ENCODE measurements at places on chromosomes 4 and X.

DNA sequence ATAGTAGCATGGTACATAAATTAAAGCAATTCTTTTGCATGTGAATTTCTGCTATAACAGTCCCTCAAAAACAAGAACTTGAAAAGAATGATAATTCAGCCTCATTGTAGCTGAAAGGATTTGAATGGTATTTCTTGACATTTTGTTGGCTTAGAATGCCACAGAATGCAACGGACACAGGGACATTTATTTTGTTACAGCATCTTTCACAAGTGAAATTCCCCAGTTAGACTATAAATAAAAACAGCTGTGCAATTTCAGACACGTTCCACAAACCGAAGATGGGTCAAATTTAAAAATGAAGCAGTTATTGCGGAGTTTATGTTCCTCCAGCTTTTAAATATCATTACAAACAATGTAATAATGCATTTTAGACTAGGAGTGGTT lies 82.8 kb upstream of the AMELX start:
- DNase-seq: no peak

DNA sequence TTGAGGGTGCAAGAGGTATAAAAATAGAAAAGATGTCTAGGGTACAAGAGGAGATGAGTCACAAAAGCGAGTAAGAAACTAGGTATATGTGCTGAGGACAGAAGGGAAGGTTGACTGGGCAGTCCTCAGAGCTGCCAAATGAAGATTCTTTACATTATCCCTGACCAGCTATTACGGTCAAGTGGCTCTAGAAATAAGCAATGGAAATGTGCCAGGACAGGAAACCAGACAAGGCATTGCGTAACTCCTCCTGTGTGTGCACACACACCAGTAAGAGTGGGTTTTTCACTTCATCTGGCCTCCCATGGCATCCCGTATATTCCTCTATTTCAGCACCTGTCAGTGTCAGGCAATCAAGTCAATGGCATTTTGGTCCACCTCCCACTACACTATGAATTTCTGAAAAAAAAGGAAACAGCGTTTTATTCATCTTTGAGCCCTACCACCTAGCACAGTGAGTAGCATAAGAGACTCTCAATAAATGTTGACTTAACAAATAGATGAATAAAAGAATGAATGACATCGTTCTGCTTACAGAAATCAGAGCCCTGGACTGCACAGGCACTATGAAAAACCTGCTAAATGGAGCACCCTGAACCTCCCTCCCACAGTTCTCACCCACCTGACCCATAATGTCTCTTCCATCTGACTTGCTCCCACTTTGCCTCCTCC lies 62.6 kb upstream of the KLF3 start:
- DNase-seq: peak; percentile 98

GRCh38 chr4:98448908-98449307 lies 187.7 kb downstream of the RAP1GDS1 start:
- peak; percentile 11 for DNase-seq

DNA sequence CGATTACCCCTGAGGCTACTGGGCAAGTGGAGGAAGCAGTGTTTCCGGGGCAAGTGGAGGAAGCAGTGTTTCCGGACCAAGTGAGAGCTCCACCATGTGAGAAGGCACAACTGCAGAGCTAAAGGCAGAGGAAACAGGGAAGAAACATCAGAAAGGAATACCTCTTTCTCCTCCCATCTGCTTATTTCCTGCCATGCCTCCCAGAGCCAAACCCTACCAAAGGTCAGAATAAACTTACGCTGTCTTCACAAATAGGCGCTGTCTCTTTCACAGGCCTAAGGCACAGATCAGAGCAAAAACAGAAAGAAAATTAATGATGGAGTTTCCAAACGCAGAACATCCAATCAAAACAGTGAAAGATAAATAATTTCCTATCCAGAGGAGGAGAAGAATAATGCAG lies 153.0 kb downstream of the ATOH1 start:
- DNase-seq: no peak

DNA sequence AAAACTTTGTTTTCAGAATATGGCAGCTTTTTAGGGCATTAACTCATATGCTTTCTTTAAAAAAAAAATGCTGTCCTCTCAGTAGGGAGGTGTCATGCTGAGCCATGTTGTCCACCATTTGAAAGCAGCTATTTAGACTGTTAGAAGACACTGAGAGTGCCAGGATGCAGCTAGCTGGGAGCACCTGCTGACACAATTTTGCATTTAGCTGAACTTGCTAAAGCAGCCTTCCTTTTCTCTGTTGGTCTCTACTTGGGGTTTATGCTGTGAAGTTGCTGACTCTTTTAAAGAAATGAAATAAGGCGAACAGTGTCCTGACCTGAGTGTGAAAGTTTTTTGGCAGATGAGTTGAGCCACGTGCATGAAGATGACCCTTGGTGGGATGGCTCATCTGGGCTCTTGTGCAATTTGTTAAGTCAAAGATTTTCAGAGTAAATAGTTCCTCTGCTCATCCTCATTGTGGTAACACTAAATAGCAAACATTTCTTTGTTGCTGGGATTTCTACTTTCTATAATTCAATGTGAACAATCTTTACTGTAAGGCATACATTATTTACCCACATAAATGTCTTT lies 64.5 kb downstream of the CDS1 start:
- DNase-seq: peak; percentile 9

GRCh38 chr4:159146488-159146887 lies 43.6 kb downstream of the RAPGEF2 start:
- peak; percentile 33 for DNase-seq

- DNase-seq: no peak
Measured at GRCh38 chr4:99024481-99025275, 29.2 kb downstream of the METAP1 start.

DNA sequence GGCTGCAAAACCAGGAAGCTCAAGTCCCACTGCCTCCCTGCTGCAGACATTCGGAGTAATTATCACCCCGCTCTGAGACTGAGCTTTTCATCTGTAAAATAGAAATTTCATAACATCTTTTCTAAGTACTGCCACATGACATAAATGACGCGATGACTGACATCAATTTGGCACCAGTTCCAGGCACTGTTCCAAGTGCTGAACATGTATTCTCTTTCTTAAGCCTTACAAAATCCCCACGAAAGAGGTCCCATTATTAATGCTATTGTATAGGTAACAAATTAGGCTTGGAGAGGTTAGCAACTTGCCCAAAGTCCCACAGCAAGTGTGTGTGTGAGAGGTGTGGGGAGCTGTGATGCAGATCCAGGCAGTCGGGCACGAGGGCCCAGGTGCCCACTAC lies 56.4 kb downstream of the SLC2A9 start:
- no peak for DNase-seq

DNA sequence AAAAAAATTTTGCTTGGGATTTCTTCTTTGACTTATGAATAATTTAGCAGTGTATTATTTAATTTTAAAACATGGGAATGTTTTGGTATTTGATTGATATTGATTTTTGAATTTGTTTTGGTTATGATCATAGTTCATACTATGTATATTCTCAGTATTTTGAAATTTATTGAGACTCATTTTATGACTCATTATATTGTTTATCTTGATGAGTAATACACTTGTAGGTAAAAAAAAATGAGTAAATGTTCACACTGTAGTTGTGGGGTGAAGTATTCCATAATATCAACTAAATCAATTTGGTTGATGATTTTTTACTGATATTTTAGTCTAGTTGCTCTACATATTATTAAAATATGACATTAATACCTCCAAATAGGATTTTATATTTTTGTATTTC lies 1142.2 kb downstream of the ADGRL3 start:
- peak; percentile 68 for DNase-seq

- DNase-seq: no peak
Measured at GRCh38 chr4:98528882-98529281, 129.5 kb downstream of the TSPAN5 start.

DNA sequence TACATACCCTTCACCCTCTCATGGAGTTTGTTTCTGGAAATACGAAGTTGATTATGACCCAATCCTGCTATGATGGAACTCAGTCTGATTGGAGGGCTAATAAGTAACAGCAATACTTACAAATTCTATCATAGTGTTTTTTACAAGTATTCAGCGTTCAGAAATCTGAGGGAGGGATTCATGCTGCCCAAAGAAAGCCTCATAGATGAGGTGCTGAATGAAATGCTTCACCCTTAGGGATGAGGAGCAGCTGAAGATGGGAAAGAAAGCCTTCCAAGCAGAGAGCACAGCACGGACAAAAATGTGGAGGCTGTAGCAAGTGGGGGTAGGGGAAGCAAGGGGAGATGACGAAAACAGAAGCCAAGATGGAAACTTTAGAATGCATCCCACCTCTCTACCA lies 27.9 kb upstream of the TBC1D1 start:
- DNase-seq: no peak

GRCh38 chr4:22607382-22607781 lies 85.4 kb upstream of the GBA3 start:
- DNase-seq: peak; percentile 84

DNA sequence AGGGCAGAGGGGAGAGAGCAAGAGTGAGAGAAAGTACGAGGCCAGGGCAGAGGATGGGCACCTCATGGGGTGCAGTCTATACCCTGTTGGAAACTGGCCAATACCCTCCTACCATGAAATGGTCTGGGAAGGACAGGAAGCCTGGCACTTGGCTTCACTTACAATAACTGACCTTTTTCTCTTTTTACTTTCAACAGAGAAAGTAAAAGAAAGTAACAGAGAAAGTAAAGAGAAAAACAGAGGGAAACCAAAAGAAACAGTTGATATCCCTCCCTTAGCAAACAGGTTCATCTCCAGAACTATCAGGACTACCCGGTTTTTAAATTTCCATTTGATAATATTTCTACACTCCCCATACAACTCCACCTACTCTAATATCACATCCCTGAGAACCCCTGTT lies 20.6 kb downstream of the ARL13A start:
- no peak for DNase-seq

DNA sequence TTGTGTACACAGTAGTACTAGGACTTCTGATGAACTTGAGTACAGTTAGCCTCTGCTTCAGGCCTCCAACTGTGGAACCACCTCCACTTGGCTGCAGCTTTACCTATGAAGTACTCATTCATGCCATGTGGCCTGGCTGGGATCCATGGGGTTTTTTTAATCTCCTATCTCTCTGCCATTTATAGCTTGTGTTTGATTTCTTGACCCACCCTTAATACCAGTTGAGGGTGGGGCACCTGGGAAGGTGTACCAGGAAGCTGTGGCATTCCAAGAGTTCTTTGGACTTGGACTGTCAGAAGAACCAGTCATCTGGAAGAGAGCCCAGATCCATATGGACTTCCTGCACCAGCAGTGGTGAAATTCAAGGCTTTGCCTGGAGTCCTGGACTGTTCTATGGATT lies 230.1 kb downstream of the SHROOM3 start:
- no peak for DNase-seq

GRCh38 chr4:43047058-43047457 lies 154.5 kb downstream of the GRXCR1 start:
- DNase-seq: no peak

DNA sequence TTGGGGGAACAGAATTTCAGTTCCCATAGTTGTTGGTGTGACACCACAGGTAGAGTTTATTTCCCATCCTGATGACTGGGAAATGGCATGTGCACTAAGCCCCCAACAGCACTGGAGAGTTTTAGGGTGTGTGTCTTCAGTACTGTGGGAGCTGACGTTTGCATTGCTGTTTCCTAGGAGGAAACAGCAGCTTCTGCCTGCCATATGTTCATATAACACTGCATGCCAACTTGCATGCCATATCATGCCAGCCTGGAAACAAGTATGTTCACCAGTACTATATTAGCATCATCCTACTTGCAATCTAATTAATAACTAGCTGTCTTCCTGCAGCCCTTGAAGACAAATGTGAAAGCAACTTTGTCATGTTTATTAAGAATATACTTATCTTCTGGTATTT lies 58.2 kb downstream of the NAA11 start:
- DNase-seq: no peak

DNA sequence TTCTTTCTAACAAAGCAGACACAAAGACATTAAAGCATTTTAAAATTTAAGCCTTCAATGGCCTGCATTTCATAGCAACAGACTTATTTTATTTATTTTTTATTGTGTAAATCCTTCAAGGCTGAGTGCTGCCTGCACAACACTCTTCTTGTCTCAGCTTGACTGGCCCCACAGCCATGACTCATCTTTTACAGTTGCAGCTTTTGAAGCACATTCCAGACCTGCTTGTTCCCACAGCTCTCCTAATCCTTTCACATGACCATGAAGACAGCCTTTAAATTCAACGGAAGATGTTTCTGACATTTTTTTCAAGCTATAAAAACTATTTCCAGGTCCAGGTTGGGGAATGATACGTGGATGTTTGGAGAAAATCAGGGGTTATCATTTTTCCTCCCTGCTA lies 276.9 kb upstream of the TACR3 start:
- DNase-seq: peak; percentile 86

GRCh38 chr4:16607241-16608066 lies 291.0 kb downstream of the LDB2 start:
- no peak for DNase-seq

DNA sequence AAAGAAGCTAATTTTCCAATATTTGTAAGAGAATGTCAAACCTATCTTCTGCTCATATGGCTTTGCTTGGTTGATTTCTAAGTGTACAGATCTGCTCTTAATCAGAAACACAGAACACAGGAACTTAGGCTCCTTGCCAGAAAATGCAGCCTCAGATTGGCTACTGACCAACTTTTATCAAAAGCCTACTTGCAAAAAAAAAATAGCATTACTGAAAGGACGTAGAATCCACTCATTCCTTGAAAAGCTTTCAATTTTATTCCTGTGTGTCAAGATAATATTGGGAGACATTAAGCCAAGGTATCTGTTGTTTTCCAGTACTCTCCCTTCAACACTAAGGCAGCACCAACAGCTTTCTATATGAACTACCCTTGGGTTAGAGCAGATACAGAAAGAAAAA lies 127.6 kb upstream of the INTU start:
- no peak for DNase-seq

DNA sequence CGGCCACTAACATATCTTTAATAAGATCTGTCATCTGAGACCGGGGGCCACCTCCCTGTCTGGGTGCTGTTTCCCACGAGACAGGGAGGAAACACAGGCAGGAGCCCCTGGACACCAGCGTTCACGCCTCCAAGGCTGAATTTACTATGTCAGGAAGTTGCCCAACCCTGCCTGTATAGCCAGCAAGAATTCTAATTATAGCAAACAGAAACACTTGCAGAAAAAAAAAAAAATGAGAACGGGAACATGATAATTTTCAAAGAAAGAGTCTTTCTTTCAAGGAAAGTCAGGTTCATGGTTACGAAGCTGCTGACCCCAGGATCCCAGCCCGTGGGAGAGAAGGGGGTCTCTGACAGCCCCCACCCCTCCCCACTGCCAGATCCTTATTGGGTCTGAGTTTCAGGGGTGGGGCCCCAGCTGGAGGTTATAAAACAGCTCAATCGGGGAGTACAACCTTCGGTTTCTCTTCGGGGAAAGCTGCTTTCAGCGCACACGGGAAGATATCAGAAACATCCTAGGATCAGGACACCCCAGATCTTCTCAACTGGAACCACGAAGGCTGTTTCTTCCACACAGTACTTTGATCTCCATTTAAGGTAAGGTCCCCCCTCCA lies at the start of gene IL3RA:
Gene IL3RA (plus strand): TSS at position 455 of the 613 bp plus-strand sequence. CDS start 4,981 bp downstream, outside the sequence.
- no peak for DNase-seq

GRCh38 chr4:151329217-151330007 lies 4.0 kb upstream of the SH3D19 start:
- peak; percentile 30 for DNase-seq
